Stimulated activated CD8-positive, alpha-beta memory T cell treated with anti-CD3 and anti-CD28 coated beads, Interleukin-7, amount 100 ng/mL, for 1 hour (primary cell): ENCODE measurements at places on chromosomes 16 and 17.

DNA sequence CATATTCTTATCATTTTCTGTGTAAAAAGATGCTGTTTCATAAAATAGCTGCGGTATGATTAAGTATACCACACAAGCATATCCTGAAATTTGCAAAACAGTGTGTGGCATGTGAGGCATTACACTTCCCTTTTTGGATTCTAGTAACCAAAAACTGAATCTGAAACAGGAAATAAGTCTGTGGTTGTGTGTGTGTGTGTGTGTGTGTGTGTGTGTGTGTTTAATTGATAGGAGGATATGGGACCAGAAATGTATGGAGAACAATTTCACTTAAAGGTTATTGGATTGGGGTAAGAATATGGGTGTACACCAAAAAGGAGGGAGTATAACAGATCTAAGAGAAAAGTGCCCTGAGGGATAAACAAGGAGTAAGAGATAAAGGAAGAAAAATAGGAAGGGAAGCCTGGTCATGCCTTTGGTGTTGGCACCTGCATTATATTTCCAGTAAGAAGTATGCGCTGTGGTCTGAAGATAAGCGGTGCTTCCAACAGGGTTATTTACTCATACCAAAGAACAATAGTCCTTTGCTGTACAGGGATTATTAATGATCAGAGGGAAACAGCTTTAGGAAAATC lies 4.0 kb downstream of the LYRM1 start:
- no peak for DNase-seq

DNA sequence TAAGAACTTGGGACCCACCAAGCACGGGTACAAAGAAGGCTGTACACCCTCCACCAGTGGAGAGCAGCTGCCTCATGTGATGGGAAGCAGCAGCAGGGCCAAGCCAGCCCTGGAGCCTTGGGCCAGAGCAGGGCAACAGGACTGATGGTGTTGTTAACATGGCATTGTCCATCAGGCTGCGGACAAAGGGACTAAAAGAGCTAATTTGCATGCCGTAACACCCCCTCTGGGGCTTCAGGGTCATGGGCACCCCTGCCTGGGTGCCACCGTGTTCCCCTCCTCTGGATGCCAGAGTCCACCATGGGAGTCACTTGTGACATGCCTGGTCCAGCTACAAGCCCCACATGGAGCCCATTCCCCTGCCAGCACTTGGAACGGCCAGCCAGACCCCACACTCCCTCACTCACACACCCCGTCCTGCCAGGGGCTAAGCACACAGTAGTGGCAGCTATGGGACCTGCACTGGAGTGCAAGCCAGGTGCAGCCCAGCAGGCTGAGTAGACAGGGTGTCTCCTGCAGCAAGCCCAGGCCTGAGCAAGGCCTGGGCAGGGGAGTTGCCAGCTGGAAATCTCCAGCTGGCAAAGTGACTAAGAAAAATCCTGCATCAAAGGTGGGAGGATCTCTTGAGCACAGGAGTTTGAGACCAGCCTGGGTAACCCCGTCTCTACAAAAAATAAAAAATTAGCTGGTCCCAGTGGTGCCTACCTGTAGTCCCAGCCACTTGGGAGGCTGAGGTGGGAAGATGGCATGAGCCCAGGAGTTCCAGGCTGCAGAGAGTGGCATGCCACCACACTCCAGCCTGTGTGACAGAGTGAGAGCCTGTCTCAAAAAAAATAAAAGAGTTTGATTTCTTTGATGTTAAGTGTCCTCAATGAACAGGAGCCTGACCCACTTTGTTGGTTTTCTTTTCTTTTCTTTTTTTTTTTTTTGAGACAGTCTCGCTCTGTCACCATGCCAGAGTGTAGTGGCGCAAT lies 33.7 kb downstream of the NOL11 start:
- no peak for DNase-seq

DNA sequence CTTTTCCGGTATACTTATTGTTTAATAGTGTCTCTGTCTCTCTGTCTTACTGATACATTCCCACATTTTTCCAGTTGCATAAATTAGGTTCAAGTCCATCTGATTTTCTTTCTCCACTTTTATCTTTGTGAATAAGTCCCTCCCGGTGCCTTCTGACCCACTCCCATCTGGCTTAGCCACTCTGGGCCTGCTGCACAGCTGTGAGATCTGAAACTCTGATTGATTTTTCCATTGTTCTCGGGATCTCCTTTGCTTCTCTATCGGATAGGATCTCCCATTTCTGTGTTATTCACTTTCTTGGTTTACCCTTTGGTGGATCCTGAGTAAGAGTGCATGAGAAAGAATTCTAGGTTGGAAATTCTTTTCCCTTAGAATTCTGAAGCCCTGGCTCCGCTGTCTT lies 8.6 kb downstream of the UTP4 start:
- no peak for DNase-seq

- DNase-seq: no peak
Measured at GRCh38 chr16:9308850-9309249, 217.4 kb downstream of the HAPSTR1 start.

GRCh38 chr17:64459284-64459747 lies 10.4 kb downstream of the MILR1 start:
- DNase-seq: no peak

GRCh38 chr17:56457501-56457900 lies 136.0 kb upstream of the NOG start:
- DNase-seq: no peak

GRCh38 chr16:4273858-4274311 lies 1.1 kb upstream of the TFAP4 start:
- DNase-seq: peak; percentile 3

DNA sequence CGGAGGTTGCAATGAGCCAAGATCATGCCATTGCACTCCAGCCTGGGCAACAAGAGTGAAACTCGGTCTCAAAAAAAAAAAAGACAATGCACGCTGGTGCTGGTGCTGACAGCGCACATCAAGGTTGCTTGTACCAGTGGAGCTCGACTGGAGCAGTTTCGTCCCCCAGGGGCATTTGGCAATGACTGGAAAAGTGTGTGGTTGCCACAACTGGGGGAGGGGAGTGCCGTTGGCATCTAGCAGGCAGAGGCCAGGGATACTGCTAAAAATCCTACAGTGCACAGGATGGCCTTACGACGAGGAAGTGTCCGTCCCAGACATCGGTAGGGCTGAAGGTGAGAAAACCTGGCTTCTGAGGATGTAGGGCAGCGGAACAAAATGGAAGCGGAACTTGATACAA lies 2.4 kb downstream of the MEAK7 start:
- no peak for DNase-seq

GRCh38 chr17:35788477-35789368 lies 6.7 kb downstream of the MMP28 start:
- DNase-seq: no peak

DNA sequence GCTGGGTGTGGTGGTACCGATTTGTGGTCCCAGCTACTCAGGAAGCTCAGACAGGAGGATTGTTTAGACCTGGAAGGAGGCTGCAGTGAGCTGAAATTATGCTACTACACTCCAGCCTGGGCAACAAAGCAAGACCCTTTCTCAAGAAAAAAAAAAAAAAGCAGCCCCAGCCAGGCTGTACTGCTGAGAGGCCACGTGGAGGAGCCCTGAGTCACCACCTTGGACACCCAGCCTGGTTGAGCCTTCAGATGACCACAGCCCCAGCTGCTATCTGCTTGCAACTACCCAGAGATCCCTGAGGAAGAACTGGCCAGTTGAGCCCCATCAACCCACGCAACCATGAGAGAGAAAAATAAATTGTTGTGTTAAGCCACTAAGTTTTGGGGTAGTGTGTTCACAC lies 23.6 kb upstream of the GPRC5C start:
- no peak for DNase-seq

- no peak for DNase-seq
Measured at GRCh38 chr17:10217916-10218315, 19.5 kb upstream of the GAS7 start.
